ENCODE measurements at places on chromosomes 7 and 10.
A peak's percentile ranks its signal among the peaks of the same experiment; 100 is the strongest.

DNA sequence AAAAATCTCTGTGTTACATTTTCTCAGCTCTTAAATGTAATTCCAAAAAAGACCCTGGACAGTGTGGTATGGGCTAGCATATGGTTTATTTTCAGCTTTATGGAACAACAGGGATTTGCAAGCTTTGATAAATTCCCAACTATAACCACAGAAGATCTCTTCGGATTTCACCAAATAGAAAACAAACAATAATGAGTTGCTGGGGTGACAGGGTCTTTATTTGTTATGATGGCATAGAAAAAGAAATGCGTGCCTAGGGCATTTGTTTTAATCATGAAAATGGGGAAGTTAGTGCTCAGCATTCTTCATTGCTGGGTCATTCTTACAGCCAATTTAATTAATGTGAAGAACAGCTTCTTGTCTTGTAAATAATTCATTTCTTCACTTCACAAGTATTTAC lies 139.0 kb downstream of the LRRN3 start:
- no peak for DNase-seq

DNA sequence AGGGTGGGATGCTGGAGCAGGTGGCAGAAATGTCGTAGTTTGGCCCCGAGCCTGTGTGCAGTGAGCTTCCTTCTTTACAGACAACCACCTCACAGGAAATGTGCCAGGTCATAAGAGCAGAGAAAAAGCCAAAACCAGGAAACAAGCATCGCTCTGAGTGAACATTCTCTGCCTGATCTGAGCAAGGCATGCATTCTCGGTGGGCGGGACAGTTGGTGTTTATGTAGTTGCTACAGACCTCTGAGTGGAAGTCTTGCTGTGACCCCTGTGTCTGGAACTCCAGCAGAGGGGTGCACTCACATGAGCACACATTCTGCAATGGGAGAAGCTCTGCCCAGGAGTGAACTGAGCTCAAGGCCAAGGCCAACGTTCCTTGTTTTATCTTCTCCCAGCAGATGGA lies 230.1 kb downstream of the TCERG1L start:
- DNase-seq, result no peak

GRCh38 chr10:26790221-26790995 lies 70.3 kb downstream of the ABI1 start:
- DNase-seq, result no peak

GRCh38 chr7:9962742-9963141 lies 1010.9 kb upstream of the PHF14 start:
- DNase-seq, result no peak

DNA sequence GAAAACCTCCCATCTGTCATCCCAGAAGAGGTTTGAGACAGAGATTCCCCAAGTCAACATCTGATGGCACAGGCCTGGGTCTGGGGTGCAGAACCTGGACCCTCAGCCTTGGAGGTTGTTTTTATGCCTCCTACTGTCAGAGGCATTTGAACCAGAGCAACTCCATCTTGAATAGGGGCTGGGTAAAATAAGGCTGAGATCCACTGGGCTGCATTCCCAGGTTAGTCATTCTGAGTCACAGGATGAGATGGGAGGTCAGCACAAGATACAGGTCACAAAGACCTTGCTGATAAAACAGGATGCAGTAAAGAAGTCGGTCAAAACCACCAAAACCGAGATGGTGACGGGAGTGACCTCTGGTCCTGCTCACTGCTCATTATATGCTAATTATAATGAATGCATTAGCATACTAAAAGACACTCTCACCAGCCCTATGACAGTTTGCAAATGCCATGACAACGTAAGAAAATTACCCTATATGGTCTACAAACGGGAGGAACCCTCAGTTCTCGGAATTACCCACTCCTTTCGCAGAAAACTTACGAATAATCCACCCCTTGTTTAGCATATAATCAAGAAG lies 92.0 kb downstream of the ITGA8 start:
- no peak for DNase-seq

- no peak for DNase-seq
Observed at GRCh38 chr7:30954914-30955313, 8.8 kb upstream of the GHRHR start.

- DNase-seq, result no peak
Observed at GRCh38 chr10:67678335-67678974, 17.5 kb downstream of the CTNNA3 start.

DNA sequence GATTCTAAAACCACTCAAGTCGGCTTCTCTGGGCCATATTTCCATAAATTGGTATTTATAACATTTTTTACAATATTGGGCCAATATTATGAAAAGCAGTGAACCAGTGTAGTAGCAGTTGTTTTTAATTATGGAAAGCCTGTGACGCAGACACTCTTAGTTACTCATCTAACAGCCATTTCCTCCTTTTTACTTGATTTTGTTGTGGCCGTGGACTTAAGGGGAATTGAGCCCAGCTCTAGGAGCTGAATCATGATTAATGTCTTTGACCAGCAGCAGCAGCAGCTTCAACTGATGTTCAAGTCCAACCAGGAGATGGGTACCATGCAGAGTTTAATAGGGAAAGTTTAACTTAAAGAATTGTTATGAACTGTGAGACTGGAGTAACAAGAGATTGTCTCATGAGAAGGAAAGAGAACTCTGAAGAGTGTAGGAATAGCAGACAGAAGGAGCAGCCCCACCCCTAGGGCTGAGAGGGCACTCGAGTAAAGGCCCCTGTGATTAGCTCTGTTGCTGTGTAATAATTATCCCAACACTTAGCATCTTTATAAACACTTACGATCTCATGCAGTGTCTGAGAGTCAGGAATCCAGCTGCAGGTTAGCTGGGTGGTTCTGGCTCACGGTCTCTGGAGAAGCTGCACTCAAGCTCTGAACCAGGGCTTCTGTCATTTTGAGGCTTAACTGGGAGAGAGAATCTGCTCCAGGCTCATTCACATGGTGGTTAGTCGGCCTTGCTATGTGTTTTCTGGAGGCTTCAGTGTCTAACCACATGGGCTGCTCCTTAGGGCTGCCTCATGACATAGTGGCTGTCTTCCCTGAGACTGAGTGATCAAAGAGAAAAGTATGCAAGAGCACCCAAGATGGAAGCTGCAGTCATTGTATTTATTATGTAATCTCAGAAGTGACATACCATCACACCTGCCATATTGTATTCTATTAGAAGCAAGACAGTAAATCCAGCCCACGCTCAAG lies 4.6 kb downstream of the LANCL2 start:
- DNase-seq, result no peak

DNA sequence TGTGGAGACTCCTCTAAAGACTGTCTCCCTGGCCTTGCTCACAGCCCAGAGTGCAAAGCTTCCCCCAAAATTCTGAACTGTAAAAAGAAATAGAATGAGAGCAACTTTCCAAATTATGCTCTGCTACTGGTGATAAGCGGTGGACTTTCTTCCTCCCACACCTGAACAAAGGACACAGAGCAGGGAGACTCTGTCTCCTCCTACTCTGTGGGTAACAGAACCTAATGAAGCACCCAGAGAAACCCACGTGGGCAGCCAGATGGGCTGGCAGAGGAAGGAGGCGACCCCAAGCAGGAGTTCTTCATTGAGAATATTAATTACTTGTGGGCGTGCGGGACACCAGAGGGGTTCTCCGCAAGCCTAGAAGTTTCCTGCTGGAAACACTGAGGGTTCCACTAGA lies 139.5 kb downstream of the KMT2E start:
- DNase-seq, result no peak

- DNase-seq, result no peak
Observed at GRCh38 chr10:29636178-29636577, 1.4 kb upstream of the SVIL start.

GRCh38 chr10:15871823-15872222 lies 11.5 kb upstream of the MINDY3 start:
- no peak for DNase-seq

DNA sequence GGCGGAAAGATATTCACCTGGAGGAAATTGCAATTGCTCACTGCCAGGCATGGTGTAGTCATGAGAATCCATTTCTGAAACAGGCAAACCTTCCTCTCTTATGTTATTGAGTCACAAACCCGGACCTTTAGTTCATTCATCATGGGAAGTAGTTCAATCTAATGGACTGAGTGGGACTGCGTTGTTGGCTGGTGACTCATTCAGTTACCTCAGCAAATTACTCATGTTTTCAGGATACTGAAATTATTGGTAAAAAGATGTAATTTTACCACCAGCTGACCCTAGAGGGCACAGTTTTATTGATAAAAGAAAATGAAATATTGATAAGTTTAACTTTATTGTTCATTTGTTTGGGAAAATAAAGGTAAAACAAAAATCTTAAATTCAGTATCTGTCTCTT lies 1194.4 kb upstream of the SORCS1 start:
- DNase-seq, result no peak

DNA sequence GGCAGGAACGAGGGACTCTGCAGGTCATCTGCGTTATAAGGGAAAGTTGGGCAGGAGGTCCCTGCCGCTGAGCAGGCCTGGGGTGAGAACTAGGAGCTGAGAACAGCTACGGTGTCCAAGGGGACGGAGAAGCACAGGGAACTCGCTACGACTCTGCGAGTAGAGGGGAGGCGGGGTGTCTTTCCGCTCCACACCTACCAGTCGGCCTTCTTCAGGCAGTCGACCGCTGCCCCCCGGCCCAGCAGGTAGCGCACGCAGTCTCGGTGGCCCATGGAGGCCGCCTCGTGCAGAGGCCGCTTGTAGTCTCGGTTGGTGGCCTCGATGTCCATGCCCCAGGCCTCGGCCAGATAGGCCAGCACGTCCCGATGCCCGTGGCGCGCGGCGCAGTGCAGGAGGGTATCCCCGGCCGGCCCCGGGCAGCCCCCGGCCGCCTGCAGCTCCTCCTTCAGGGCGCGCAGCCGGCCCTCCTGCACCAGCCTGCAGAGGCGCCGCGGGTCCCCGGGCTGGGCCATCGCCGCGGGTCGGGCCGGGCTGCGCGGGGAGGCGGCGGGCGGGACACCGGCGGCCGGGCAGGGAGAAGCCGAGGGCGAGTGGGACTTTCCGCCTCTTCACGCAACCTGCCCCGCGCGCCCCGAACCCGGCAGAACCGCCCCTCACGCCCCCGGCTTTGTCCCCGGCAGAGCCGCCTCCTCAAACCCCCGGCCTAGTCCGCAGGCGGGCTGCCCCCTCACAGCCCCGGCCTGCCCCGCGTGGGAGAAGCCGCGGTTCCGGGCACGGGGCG lies 660 bp downstream of the ANKRD16 start:
- peak; percentile 43 for DNase-seq

GRCh38 chr10:114685456-114685855 lies 27.4 kb upstream of the ABLIM1 start:
- DNase-seq, result no peak

GRCh38 chr7:33981671-33982424 lies 76.5 kb downstream of the BMPER start:
- DNase-seq, result no peak

DNA sequence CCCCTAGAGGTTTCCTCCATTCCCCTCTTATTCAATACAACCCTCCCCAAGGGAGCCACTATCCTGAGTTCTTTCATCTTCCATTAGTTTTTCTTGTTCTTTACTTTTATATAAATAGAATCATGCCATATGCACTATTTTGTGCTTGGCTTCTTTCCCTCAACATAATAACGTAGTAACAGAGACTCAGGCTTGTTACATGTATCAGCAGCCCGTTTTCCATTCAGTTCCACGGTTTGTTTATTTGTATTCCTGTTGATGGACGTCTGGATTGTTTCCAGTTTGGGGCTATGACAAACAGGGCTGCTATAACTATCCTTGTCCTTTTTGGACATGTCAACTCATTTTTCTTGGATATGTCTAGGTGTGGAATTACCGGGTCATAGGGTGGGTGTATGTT lies 264.4 kb upstream of the MKI67 start:
- no peak for DNase-seq

GRCh38 chr10:90939116-90939515 lies 18.2 kb upstream of the ANKRD1 start:
- DNase-seq, result no peak

GRCh38 chr7:106552645-106553445 lies 108.1 kb downstream of the CCDC71L start:
- no peak for DNase-seq

GRCh38 chr7:151374726-151375125 lies 33.1 kb downstream of the NUB1 start:
- DNase-seq, result no peak

- DNase-seq, result no peak
Observed at GRCh38 chr10:56370217-56371113, 9.4 kb upstream of the ZWINT start.

DNA sequence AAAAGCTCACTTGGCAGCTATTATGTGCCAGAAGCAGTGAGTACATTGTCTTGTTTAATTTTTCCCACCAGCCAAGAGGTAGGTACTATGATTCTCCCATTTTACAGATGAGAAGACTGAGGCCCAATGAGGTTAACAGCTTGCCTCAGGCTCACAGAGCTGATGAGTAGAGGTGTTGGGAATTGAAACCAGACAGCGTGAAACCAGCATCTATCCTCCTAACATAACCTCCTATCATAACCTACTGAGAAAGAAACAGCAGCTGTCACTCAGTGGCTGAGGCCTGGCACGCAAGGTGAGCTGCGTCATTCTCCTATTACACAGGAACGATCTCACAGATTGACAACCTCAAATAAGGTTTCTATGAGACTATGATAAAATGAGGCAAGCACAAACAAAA lies 6.2 kb downstream of the PYROXD2 start:
- DNase-seq, result no peak

DNA sequence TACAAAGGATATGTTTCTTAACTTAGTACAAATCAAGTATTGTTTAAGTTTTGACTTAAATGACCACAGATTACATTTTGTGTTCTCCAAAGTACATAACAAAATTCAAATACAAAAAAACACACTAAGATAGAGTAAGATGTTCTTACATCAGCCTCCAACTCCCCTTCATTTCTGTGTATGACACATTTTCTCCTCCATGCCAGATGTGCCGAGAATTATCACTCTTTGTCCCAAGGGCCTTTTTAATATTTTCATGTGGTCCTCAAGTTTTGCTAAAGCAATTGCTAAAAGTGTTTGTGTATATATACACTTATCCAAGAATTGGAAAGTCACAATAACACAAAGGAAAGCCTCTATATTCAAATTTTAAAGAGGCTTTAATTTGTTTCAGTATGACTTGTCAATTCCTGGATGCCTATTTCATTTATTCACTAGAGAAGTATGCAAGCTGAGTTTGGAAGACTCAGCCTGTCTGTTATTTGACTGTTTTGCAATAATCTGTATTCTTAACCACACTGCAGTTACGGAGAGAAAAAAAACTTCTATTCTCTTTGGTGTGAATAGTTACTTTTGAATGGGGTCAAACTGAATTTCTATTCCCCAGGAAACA lies 586.4 kb upstream of the SEMA3D start:
- DNase-seq, result no peak

DNA sequence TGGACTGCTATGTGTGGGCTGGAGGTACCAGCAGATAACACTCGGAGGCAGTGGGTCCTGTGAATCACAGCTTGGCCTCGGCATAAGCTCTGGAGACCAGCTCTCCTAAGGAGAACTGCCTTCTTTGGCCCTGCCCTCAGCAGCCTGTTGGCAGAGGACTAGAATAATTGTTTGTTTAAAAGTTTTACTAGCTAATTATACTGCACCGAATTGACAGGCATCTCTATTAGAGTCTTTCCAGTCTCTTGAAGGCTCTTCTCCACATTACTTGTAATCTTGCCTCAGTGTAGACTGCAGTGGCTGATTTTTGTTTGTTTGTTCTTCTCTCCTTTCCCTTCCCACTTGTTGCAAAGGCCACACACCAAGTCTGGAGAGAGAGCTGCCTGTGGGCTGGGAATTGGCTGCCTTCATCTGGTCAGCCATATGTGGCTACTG lies 183.2 kb downstream of the AUTS2 start:
- no peak for DNase-seq

- DNase-seq, result no peak
Observed at GRCh38 chr10:105161149-105161548, 520.1 kb downstream of the SORCS3 start.
